ENCODE measurements at places on chromosomes 16 and 17. TPM values are rescaled to one million over a fixed set of nuclear protein-coding genes. Genes with fewer than 3 reads are reported as not detected.

- no peak for DNase-seq
Observed at GRCh38 chr16:89710709-89711564, 9.4 kb upstream of the SPATA2L start.

GRCh38 chr16:31664683-31665482 lies 137.2 kb downstream of the AHSP start:
- no peak for DNase-seq

- no peak for DNase-seq
Observed at GRCh38 chr17:63438092-63439051, 7.7 kb downstream of the CYB561 start.

- no peak for DNase-seq
Observed at GRCh38 chr16:2037647-2038381, 9.8 kb downstream of the NTHL1 start.

GRCh38 chr16:8005096-8005860 lies 585.0 kb downstream of the TMEM114 start:
- no peak for DNase-seq

- DNase-seq: no peak
Observed at GRCh38 chr17:55303701-55304145, 39.0 kb downstream of the HLF start.

- DNase-seq: no peak
Observed at GRCh38 chr17:38892083-38892482, 22.2 kb downstream of the LASP1 start.

DNA sequence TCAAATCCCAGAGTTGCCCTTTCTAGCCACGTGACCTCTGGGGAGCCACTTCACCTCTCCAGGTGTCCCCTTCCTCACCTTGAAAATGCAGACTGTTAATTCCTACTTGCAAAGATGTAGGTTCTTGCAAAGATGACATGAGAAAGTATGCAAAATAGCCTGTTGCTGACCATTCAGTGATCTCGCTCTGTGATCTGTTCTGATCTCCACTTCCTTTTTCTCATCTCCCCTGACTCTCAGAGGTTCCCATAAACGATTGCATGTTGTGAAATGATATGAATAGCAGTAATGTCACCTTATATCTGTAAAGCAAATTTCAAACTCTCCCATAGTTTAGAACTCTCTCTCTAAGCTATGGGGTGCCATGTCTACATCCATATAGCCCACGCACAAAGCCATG lies 182.3 kb downstream of the TMEM132E start:
- DNase-seq: no peak

GRCh38 chr16:61323456-61323855 lies 712.8 kb downstream of the CDH8 start:
- DNase-seq: no peak

DNA sequence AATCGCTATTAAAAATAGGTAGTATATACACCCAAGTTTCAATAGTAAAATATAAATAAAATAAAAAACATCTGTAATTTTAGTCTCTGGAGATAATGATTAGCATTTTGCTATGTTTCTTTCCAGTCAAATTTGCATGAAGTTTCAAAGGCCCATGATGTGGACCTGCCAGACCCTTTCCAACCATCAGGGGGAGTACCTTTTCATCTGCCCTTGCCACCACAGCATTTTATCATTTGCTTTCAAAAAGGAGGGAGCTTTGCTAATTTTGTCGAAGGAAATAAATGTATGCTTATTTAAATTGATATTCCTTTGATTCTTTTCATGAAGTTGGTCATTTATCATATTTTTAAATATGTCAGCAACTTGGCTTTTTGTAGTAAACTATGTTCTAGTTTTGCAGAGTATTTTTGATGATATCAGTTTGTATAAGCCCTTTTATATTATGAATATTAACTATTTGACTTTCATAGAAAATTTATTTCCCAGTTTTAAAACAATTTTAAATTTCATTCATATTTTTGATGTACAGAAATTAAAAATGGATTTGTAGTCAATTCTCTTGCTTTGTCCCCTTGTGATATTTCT lies 115.2 kb upstream of the NETO2 start:
- no peak for DNase-seq

DNA sequence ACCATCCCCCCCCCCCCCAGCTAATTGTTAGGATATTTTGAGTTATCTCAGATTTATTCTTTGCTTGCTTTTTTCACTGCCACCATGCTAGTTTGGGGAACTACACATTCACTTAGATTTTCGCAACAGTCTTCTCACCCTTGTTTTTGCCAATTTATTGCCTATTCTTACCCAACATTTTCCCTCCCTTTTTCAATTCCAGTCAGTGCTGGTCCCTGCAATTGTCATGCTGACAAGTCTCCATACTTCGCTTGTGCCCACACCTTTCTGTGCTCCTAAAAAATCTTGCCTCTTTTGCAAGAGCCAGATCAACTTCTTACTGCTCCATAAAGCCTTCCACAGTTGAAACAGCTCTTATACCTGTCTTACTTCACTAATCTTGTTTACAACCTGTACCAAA lies 16.3 kb downstream of the TNRC6A start:
- DNase-seq: no peak

GRCh38 chr17:31052187-31052889 lies 42.4 kb upstream of the NF1 start:
- DNase-seq: no peak

GRCh38 chr17:6753006-6753445 lies 2.8 kb upstream of the XAF1 start:
- peak; percentile 37 for DNase-seq

The ACE gene
- 12.8 TPM for total RNA-seq

The PRR29 gene
- 0.72 TPM for total RNA-seq

The FOXN1 gene
- not detected for total RNA-seq

The DPEP1 gene
- not detected for total RNA-seq

The RPGRIP1L gene
- 3.7 TPM for total RNA-seq

The ABCC1 gene
- 60.7 TPM for total RNA-seq

All from T-cell (primary cell).